ENCODE measurements at places on chromosomes 2 and 18.

GRCh38 chr18:73691118-73691517, 456.5 kb downstream of the FBXO15 start:
- no peak for DNase-seq

GRCh38 chr18:25248755-25249154, 103.2 kb downstream of the ZNF521 start:
- DNase-seq: no peak

- no peak for DNase-seq
These were observed 46.3 kb downstream of the ARL4C start for GRCh38 chr2:234450431-234451124.

GRCh38 chr2:780002-780401, 102.8 kb upstream of the TMEM18 start:
- DNase-seq: no peak

DNA sequence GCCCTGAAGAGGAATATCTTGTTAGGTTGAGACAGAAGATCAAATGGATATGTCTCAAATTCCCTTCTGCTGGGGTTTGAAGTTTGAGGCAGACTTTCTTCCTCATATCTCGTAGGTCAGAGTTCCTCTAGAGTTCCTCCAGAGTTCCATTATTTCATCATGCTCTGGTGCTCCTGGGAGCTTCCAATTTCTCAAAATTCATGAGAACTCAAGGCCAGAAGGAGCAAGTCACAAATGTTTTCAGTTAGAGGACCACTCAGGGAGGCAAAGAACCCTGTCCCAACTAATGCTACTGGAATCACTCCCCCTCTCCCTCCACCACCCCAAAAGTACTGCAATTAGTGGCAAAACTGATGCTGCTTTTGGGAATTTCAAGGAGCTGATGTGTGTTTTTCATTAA, 115.7 kb upstream of the RBMS1 start:
- no peak for DNase-seq

GRCh38 chr2:162490761-162491470, 147.0 kb downstream of the GCA start:
- DNase-seq: no peak

- DNase-seq: no peak
These were observed 45.8 kb downstream of the MYCN start for GRCh38 chr2:15986068-15986560.

DNA sequence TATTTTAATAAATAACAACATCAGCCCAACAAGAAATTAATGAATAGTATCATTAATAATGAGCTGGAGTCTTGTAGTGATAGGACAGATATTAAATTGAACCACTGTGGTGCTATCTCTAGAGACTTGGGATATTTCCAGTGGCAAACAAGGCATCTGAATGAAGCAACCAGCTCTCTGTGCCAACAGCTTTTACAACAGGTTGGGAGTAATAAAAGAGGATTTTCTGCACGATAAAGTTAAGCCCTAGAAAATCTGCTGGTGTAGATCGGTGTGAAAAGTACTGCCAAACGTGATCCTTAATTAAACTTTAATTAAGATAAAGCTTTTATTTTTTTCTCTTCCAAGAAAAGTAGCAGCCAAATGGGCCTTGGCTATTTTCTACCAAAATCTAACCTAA, 385.5 kb downstream of the NR4A2 start:
- no peak for DNase-seq

DNA sequence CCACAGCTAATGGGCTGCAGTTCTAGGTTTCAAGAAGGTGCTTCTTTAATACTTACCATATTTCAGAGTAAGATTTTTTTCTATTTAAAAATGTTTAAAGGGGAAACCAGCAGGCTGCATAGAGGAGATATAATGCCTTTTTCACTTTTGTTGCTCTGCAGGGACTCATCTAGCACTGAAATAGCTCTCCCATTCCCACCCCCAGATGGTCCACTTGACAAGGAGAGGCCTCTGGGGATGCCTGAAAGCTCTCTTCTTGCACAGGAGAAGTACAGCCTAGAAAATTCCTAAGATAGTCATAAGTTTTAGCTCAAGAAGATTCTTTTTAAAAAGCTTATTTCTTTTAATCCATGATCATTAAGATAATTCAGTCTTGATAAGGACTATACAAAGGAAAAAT, 126.4 kb downstream of the CDH2 start:
- DNase-seq: no peak

GRCh38 chr18:45374878-45375630, 240.2 kb upstream of the SLC14A2 start:
- DNase-seq: no peak

- no peak for DNase-seq
These were observed 54.0 kb upstream of the GPR75 start for GRCh38 chr2:53913721-53914120.

DNA sequence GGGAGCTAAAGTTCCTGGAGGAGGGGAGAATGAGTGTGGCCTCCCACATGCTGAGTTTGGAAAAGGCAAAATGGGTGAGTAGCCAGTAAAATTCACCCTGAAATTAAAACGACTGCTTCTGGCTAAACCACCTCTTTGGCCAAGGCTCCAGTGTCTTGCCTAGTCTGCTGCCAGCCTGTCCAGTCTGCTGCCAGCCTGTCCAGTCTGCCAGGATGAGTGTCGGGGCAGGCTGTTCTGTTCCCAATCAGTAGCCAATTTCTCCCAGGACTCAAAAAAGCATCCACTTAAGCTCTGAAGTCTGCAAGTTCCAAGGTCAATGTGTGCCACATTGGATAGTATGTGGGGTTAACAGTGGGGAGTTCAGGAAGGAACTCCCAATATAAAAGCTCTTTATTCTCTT, 134.6 kb upstream of the KLHL29 start:
- no peak for DNase-seq

DNA sequence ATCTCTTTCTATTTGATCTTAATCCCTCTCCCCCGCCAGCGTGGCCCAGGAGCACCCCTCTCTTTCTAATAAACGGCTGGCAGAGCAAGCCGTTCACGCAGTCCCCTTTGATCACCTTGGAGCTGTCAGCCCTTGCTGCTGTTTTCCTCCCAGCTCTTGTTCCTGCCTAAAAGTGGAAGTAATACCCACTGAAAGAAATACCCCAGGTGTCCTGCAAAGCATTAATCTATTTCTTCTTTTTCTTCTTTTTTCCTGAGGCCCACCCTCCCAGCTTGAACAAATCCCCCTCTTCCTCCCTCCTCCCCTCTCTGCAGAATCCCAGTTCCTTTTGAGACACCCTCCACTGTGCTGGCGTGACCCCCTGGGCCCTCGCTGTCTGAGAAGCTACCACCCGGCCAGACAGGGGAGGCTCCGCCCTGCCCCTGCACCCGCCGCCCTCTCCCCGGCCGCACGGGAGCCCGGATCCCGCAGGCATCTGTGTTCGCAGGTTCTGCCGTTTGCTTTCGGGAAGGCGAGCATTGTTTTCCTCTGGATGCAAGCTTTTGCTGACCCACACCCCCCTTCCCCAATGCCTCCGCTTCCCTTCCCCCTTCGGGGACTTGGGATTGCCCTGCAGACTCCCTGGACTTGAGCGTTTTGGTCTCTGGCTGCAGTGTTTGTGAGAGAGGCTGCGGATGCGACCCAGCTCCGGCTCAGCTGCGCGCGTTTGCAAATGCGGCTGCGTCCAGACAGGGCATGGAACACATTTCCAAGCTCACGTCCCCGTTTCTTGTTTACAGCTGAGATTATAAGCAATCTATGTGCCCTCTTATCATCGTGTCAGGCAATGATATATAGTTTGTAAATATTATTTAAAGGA, 631.5 kb downstream of the NYAP2 start:
- peak; percentile 64 for DNase-seq

DNA sequence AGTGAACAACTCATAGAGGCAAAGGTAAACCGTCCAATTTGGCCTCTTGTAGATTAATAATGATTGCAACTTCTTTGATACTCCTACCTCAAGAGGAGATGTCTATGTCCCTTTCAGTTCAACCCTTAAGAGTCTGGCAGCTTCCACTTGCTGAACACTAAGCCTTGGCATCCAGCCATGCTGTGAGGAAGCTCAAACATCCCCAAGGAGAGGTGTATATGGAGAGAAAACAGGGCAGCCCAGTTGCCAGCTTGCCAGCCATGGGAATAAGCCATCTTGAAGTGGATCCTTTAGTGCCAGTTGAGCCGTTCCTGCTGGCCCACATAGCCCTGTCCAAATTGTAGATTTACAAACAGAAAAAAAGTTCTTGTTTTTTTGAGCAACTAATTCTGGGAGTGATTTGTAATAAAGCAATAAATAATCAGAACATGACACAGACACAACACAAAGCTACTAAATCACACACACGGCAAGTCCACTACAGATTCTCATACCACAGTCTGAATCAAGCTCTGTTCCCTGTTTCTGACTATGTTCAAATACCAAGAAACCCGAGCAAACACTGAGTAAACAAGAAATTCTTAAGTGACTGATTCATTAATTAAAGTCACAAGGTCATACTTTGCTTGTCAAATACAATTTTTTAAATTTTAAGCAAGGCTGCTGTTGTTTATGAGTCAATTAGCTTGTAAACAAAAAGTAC, 96.1 kb downstream of the PID1 start:
- DNase-seq: no peak

DNA sequence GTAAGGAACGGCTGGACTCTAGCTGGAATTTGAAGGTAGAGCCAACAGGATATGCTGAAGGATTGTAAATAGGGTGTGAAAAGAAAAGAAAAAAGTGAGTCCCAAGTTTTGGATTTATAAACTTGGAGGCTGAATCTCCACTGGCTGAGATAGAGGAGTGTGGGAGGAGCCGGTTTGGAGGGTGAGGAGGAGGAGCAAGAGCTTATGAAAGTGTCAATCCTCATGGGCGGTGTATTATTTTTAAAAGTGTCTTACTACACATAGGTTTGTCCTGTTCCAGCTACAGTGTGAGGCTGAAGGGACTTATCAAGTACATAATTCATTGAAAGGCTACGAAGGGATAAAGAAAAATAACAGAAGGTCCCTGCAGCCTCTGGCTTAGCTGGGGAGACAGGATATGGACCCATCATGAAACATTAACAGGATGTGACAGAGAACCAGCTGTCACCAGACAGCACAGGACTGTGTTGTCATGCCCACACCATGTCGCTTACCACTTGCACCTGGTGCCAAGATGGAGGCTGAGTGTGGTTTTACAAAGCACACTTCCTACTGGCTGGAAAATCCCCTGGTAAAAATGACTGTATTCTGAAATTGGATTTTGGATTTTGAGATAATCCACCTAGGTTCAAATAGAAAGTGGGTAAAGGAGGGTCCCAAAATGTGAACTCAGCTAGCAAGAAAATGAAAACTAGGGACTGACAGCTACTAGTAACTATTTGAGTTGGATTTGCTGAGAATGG, 2.5 kb upstream of the MREG start:
- no peak for DNase-seq

GRCh38 chr2:9327873-9328352, 95.4 kb downstream of the ITGB1BP1 start:
- no peak for DNase-seq

GRCh38 chr2:102057502-102058292, 65.9 kb downstream of the IL1R2 start:
- DNase-seq: no peak

DNA sequence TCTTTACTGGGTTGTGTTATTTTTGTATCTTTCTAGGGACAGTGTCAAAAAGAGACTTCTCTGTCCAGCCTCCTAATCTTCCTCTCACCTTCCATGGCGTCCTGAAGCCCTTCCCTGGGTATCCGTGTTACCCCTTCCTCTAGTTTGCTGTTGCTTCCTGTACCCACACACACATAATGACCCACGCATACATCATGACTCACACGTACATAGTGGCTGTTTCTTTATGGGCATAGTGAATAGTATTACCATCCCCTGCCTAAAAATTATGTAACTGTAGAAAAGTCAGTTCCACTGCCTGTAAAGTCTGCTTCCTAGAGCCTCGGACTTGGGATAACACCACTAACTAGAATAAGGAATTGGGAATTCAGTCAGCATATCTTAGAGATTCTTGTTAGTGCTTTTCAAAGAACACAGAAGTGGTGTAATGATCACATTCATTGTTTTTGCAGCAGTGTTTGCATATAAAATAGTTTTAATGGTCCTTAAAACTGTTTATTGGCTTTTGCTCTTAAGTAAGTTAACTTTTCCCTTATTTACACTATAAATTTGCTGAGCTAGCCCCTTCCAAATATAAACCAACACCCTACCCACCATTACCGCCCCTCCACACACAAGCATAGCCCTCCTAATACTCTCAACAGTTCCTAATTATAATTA, 308.4 kb upstream of the RAB12 start:
- DNase-seq: no peak

- DNase-seq: peak; percentile 64
These were observed 619 bp upstream of the FAM168B start for GRCh38 chr2:131093696-131094462.

DNA sequence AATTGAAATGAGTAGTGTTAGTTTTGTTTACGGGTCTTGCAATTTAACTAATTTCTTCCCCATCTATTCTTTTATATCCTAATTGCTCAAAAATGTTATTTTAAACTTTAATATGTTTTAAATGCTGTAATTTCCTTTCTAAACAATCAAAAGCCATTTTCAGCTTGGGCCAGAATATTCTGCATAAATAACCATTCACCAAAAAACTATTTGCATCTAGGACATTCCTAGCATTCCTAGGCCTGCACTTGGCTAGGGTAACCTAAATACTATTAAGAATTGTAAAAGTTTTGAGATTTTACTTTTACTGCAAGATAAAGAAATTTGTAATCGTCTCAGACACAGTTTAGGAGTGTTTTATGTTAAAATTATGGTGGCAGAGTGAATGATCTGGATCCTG, 7.8 kb upstream of the ETAA1 start:
- no peak for DNase-seq

DNA sequence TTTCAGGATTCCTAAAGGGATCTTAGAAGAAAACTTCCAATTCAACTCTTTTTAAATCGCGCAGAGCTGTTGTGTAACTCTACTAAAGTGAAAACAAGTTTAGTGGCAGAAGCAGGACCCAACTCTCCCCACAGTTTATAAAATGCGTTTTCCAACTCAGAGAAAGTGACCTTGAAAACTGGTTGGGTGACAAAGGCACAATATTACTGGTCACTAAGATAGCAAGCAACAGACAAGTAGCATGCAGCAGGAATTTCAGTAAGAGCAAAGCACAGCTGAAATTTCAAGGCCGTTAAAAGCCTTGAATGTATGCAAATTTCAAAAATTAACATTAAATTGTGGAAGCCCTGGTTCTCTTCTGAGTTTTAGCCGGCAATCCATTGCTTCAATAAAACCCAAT, 66.9 kb downstream of the STK39 start:
- no peak for DNase-seq
